ENCODE measurements at places on chromosomes 2 and 18. TPM values are rescaled to one million over a fixed set of nuclear protein-coding genes. Genes with fewer than 3 reads are reported as not detected.

The IL1R2 gene
- 5.7 TPM for total RNA-seq

The ZSWIM2 gene
- not detected for total RNA-seq

The SCG2 gene
- total RNA-seq: 0.80 TPM

The INO80B gene
- 38.2 TPM for total RNA-seq

The GCKR gene
- 0.71 TPM for total RNA-seq

The LYG1 gene
- 2.1 TPM for total RNA-seq

The PUM2 gene
- 130 TPM for total RNA-seq

The PROM2 gene
- 3.0 TPM for total RNA-seq

The B3GNT7 gene
- 4.2 TPM for total RNA-seq

The SP9 gene
- not detected for total RNA-seq

The VAMP8 gene
- total RNA-seq: 31.1 TPM

The CNDP1 gene
- 0.31 TPM for total RNA-seq

The NPPC gene
- total RNA-seq: 0.67 TPM

The MORN2 gene
- 13.0 TPM for total RNA-seq

- no peak for DNase-seq
These were observed 1170.3 kb upstream of the CHAC2 start for GRCh38 chr2:52597346-52597745.

GRCh38 chr2:156088587-156088986, 243.9 kb downstream of the NR4A2 start:
- no peak for DNase-seq

GRCh38 chr2:10410823-10411437, 37.2 kb downstream of the ODC1 start:
- DNase-seq: no peak

- no peak for DNase-seq
These were observed 4.3 kb downstream of the SOCS6 start for GRCh38 chr18:70293166-70293565.

DNA sequence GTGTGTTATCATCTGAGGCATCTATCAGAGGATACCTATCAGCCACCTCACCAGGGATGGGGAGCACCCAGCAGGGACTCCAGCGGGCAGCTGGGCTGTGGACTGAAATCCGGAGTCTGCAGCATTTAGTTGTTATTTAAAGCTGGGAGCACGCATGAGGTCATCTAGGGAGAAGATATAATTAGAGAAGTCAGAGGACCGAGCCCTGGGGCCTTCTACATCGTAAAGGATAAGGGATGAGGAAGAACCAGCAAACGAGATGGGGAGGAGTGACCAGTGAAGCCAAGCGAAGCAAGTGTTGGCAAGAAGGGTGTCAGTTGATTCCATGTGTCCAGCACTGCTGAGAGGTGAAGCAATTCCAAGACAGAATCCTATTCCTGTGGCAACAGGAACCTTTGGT, 70.3 kb downstream of the STEAP3 start:
- no peak for DNase-seq

- no peak for DNase-seq
These were observed 13.4 kb downstream of the DUSP19 start for GRCh38 chr2:183091954-183092345.

GRCh38 chr2:230942371-230942770, 17.3 kb upstream of the GPR55 start:
- DNase-seq: peak; percentile 12

DNA sequence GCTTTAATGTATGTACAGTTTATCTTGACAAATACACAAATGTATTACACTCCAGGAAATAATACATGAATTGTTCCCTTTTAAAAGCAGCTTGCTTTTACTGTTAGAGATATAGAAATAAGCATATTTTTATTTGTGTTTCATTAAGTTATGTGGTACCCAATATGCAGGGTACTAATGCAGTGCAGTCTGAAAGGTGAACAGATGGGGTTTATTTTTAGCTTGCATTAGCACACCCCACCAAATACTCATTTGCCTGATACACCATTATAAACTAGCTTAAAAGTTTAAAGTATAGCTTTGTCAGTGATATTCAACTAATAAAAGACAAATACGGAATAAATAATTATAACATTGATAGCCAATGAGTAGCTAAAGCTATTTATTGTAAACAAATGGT, 394.7 kb upstream of the ZNF804A start:
- DNase-seq: no peak

DNA sequence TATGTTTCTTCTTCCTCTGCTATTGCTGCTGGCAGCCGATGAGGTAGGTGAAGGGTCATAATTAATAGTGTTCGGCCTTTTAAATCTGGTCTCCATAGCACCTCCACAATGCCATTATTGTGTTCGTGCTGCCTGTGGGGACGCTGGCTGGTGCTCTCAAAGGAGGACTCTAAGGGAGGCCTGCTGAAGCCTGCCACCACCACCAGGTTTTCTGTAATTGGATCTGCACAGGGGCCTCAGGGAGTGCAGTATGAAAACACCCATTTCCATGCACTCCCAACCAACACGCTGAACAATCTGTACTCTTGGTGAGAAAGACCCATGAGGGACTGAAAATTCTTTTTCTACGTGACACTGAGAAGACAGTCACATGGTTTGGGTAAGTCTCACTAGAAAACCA, 17.6 kb upstream of the CLIP4 start:
- DNase-seq: no peak

DNA sequence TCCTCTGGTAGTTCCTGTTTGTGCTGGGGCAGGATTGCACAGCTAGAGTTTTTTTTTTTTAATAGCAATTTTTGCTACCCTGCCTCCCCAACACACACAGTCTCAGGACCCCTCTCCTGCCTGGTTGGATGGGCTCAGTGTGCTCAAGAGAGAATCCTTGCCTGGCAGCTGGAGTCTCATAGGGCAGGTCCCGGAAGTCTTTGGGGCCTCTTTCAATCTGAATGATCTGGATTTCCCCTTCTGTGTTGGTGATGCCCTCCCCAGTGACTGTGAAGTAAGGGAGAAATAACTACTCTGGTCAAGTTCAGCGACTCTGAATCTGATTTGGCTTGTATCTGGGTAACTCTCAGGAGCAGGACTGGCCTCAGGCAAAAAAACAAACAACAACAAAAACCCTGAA, 220.6 kb upstream of the LRRTM1 start:
- DNase-seq: no peak

DNA sequence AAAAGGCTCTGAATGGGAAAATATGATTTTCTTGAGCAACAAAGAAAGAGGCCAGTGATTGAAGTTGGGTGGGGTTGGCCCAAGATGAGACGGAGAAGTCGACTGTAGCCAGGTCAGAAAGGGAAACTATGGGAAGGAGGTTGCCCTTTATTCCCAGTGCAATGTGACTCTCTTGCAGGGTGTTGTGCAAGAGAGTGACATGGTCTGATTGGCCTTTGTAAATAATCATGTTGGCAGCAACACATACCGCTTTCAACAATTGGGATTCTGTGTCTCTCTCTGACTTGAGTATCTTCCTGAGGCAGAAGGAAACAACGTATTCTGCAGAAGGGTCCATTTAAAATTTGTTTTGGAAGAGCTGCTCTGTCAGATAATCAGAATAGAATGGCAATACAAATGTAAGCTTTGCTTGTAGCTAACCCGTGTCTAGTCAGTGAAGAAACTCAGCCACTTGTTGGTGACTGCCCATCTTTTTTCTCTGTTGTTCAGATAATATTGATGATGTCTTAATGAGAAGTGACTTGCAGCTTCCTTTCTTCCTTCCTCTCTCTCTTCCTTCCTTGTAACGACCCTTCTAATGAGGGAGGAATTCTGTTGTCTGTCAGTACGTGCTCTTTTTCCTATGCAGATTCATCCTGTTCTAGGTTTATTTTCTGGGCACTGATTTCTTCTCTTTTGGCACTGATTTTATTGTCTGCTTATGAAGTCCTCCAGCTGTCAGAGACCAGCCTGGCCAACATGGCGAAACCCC, 311.0 kb upstream of the FAM98A start:
- no peak for DNase-seq

DNA sequence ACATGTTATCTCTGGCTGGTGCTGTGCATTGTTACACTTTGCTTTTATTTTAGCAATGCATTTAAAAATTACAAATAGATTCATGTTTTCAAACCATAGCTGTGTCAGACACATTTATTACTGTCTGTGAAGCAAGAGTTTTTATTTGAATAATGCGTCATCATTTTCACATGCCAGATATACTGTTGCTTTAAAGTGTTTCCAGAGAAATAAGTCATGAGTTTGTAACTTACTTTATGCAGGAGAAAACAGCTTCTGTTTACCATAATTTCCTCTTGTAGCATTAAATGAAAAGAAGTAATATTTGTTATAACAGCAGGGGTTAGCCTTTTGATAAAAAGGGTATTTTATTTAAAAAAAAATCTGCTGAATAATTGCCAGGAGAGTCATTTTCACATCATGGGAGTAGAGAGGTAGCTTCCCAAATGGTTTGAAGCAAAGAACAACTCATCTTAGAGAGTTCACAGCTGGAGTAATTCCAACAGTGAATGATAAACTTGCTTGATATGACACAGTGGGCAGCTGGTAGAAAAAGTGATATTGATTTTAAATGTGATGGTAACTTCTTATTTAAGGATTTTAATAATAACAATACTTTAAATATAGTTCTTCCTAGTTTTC, 1274.5 kb upstream of the CRIM1 start:
- no peak for DNase-seq

GRCh38 chr2:19955544-19956422, 34.1 kb downstream of the WDR35 start:
- peak; percentile 65 for DNase-seq

DNA sequence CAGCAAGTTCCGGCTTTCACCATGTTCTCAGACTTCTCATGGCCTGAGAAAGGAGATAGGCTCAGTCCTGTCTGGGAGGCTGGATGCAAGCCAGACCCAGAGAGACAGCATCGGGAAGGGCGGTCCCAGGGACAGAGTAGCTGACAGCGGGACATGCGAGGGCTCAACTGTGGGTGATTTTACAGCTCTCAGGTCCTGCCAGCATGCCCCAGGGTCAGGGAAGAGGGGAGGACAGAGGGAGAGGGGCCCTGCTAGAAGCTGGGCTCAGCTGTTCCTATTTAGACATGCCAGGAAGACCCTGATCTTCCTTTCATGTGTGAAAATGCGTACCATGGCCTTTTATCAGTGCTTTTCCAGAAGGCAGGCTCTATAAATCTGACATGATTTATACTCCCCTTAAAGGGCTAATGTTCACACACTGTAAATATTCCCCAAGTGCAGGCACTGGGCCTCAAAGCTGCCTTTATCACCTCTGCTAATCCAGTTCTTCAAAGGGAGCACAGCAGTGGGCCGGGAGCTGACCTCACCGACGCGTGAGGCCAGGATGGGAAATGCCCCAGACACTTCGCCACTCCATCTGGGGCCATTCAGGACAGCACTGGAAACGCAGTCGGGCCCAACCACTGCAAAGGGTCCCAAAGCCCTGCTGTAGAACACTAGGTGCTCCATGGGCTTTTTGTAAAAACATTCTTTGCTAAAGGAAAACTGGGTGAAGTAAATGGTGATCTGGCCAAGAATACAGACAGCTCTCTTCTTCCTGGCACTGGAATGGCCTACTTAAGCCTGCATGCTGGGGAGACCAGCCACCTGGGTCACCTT, 96.1 kb upstream of the LMAN1 start:
- DNase-seq: no peak

- DNase-seq: no peak
These were observed 140.9 kb upstream of the MYCN start for GRCh38 chr2:15799432-15799827.

- DNase-seq: no peak
These were observed 179.1 kb downstream of the ANKRD44 start for GRCh38 chr2:197131558-197131855.

- no peak for DNase-seq
These were observed 145.6 kb downstream of the HDAC4 start for GRCh38 chr2:239255218-239255617.

GRCh38 chr2:190113000-190113399, 50.5 kb upstream of the MSTN start:
- no peak for DNase-seq
